NCI-H524 (cell line): ENCODE measurements at places on chromosomes 6 and 20.

GRCh38 chr6:90403489-90404381 is 107.1 kb upstream of the BACH2 start:
- no peak for DNase-seq

GRCh38 chr6:3419624-3420272 is 37.1 kb downstream of the SLC22A23 start:
- DNase-seq: no peak

DNA sequence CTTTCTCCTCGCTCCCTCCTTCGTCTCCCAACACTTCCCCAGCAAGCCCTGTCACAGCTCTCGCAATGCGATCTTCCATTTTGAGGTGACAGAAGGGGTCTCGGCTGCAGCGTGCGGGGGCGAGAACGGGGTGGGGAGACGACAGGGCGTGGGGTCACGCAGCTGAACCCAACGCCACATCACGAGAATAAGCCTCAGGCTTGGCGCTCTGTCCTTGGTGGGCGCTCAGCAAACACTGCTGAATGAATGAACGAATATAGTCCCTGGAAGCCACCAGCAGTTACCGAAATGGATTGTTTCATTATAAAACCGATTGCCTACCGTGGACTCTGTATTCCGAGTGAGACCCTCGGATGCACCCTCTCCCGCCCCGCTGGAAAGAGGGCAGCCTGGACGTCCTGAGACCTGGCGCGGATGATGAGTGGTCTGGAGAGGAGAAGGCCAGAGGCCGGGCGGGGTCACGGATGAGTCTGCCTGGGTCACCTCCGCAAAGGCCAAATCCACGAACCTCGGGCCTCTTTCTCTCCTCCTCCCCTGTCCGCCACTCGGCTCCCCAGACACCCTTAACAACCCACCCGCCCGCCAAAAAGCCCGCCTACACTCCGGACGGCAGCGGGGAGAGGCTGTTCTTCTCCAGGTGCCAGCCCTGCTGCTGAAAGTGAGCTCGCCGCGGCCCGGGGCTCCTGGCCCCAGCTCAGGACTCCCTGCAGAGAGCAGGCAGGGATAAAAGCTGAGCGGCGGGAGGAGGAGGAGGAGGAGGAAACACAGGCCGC is 3.7 kb downstream of the NRN1 start:
- peak; percentile 26 for DNase-seq

DNA sequence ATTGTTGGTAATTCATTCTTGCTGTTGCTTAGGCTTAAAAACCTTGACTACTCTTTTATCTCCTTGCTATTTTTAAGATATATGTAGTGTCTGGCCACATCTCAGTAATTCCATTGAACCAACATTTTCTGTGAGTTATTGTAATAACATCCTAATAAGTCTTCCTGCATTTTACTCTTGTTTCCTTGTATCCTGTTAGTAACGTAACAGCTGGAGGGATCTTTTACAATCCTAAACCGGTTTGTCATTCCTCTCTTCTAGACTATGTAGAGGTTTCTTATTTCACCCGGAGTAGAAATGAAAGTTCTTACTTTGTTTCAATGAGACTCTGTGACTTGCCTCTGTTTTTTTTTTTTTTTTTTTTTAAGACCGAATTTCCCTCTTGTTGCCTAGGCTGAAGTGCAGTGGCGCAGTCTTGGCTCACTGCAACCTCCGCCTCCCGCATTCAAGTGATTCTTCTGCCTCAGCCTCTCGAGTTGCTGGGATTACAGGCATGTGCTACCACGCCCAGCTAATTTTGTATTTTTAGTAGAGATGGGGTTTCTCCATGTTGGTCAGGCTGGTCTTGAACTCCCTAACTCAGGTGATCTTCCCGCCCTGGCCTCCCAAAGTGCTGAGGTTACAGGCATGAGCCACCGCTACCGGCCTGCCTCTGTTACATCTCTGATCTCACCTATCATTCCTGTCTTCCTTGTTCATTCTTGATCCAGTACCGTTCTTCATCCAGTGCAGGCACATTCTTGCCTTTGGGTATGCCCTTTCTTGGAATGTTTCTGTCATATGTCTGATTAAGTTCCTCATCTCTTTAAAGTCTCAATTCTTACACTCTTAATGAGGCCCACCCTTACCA is 44.7 kb downstream of the NCOA3 start:
- no peak for DNase-seq

DNA sequence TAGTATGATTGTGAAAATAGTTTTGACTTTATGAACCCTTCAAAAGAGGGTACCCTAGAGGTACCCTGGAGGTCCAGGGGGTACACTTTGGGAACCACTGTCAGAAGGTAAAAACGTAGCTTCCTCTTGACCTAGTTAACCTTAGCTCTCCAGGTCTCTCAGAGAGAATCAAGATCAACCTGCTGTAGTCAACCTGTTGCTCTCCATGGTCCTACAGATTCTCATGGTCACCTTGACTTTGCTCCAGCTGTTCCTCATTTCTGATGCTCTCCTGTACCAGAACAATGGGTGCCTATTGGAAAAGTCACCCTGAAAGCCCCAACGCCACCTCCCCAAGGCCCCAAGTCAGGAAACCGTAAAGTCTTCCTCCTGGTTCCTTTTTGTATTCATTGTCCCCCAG is 294.4 kb upstream of the CDH4 start:
- DNase-seq: no peak

DNA sequence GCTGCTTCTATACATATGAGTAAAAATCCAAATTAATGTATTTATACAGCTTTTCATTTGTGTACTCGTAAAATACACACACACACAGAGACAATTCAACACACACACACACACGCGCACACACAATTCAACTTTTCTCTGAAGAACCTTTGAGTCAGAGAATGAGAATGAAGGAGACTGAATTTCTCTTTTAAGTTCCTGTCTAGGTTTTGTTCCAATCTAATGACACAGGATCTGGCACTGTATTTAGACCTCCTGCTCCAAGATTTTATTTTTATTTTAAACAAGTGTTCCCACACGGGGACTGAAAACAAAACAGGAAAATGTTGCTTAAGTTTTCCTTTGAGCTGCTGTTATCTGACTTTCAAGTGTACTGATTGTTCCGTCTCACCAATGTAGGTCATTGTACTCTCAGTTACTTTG is 250.8 kb downstream of the LAMA2 start:
- no peak for DNase-seq

GRCh38 chr20:40892642-40893041 is 136.0 kb upstream of the TOP1 start:
- DNase-seq: peak; percentile 6

DNA sequence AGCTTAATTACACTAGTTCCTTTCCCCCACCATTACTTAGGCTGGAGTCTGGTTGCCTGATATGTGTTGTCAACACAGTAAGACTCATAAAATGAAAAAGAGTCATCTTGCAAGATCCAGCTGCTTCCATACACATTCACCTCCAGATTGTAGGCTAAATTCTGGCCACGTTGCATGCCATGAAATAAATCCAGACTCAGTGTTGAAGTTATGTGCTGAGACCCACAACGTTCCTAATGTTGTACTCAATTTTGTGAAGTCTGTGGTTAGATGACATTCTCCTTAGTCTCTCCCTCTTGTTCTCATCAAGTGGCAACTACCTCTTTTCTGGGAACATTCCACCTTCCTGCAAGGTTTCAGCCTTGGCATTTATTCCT is 212.3 kb downstream of the LMBRD1 start:
- DNase-seq: no peak
